ENCODE measurements at places on chromosomes 7 and 10.

DNA sequence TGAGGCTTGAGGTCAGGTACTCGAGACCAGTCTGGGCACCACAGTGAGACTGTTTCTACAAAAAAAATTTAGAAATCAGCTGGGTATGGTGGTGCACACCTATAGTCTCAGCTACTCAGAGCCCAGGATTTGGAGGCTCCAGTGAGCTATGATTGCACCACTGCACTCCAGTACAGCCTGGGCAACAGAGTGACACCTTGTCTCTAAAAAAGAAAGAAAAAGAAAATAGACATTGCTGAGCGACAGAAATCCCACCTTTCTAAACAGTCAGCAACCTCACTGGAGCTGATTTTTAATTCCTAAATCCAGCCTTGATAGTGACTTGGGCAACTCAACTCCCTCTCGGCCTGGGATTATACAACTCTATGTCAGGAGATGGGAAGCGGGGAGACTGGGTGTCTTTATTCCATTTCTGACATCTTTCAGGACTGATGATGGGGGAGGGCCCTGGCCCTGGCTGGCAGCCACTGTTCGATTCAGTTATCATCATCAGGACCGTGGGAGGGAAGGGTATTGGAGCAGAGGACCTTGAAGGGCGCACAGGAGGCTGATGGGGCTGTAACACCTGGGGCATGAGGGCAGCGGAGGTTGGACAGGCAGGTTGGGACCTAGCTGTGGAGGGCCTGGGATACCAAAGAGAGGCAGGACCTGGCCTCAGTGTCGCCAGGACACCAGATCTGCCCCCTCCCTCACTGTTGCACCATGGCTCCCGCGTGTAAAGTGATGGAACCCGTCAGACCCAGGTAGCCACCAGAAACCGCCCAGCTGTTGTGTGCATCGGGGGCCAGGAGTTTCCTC, 14.7 kb downstream of the HSPB1 start:
- peak; percentile 32 for DNase-seq

GRCh38 chr10:68086011-68086410, 10.9 kb upstream of the HERC4 start:
- no peak for DNase-seq

DNA sequence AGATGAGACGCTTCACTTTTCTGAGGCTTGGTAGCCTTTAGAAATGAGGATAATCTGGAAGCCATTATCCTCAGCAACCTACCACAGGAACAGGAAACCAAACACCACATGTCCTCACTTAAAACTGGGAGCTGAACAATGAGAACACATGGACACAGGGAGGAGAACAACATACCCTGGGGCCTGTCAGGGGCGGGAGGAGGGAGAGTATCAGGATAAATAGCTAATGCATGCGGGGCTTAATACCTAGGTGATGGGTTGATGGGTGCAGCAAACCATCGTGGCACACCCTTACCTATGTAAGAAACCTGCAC, 48.9 kb downstream of the LRGUK start:
- DNase-seq, result peak; percentile 55

DNA sequence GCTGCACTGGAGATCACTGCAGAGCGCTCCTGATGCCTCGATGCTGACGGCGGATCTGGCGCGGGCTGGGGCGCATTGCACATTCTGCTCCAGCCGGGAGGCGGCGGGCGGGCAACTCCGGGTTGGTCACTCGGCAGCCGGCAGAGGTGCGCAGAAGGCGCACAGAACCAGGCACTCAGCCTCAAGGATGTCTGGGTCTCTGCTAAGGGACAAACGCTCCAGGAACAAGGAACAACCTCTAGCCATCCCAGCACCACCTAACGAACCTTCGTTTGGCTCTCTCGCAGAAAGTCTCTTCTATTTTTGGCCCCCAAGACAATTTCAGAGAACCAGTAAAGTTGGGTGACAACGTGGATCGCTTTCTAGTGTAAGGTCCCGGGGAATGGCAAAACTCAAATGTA, 254.6 kb downstream of the OTUD1 start:
- peak; percentile 64 for DNase-seq

DNA sequence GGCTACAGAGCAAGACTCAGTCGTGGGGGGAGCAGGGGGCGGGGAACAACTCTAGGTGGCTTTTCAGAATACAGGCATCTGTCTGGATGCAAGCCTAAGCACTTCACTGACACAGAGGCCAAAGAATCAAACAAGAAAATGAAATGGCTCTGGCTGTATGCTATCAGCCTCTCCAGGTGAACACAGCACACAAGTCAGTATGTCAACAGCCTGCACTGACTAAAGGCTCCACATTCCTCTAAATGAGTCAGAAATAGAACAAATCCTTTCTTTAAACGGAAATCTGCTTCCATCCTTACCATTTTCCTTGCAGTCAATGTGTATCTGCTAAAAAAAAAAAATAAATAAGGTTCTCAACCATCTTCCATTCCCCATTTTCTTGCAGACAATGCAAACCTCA, 88.3 kb downstream of the ARMH3 start:
- no peak for DNase-seq

- DNase-seq, result peak; percentile 25
Measured at GRCh38 chr7:46881507-46882127, 700.3 kb downstream of the TNS3 start.

GRCh38 chr7:27151931-27152815, at the start of gene HOXA3:
Gene HOXA3, minus strand, starts transcription at chr7:27152583. Its CDS starts 41,943 bp downstream, at chr7:27110640.
- peak; percentile 63 for DNase-seq

- no peak for DNase-seq
Measured at GRCh38 chr10:122096705-122097104, 107.7 kb downstream of the TACC2 start.

DNA sequence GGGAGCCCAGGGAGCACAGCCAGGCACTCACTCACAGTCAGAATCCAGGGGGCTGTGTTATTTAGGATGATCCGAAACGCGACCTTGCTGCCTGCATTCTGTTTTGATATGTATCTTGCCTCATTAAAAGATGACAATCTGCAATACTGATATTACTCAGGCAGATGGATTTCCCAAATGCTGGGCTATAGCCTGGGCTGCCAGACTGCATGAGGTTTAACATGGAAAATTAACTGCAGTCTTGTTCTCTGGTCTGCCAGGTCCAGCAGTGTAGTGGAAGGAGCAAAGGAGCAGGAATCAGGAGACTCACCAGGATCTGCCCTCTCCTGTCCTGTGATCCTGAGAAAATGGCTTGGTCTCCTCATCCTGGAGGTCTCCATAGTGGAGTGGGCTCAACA, 258.1 kb downstream of the PAXIP1 start:
- no peak for DNase-seq

Data from ELF-1 (cell line).